ENCODE measurements at places on chromosomes 11 and 22.

GRCh38 chr11:80144897-80145594 lies 704.2 kb upstream of the TENM4 start:
- no peak for DNase-seq

DNA sequence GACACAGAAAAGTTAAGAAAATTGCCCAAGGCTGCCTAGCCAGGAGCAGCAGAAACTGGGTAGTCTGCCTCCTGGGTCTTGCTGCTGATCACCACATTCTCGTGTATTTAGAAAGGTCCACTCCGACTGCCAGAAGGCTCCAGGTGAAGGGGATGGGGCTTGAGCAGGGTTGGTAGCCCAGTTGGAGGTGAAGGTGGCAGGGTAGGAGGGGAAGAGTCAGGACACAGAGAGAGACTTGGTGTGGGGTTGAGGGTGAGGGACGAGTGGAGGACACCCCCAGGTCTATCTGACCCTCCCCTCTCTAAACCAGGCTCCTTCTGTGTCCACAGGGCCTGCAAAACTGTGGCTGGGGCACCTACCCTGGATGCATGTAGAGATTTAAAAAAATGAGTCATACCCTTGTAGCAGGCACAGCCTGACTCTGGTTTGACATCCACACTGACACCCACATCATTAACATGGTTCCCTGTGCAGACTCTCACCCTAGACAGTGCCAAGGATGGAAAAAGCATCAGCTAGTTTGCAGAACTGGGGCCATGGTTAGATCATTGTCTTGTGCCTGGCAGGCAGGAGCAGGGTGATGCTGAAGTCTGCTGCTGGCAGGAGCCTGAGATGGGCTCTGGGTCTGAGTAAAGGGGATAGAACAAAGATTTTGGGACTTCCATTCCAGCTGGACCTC lies 273.2 kb downstream of the TENM4 start:
- peak; percentile 6 for DNase-seq

DNA sequence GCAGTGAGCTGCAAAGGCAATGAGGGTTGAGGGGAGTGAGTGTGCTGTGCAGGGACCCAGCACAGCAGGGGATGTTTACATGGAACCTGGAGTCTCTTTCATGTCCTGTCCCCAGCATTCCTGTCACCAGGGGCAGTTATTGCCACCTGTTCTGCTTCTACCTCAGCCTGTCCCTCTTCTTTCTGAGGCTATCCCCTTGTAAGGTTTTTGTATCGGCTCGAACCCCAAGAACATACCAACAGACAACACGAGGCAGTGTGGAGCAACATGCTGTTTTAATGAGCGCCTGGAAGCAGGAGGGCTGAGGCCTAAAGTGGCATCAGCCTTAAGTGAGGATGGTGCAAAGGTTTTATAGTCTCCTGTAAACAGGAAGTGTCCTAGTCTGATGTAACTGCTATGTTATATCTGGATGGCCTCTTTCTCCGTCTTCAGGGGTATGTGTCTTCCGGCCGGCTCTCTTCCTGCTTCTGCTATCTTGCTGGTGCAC lies 3.9 kb downstream of the SCGB2A2 start:
- DNase-seq, result no peak

DNA sequence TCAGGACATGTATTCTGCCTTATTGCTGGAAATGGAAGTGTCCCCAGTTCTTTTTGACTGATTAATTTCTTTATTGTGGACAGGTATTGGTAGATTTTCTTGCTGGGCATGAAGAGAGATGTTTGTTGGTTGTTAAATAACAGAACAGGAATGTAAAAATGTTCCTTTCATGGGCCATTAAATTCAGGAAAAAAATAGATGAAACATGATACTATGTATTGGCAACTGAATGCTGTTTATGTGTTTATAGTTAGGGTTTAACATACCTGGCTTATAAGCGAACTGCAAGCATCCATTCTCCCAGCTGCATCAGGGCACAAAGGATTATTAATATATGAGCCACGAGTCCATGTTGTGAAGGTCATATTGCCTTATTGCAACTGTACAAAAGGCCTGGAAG lies 368.5 kb downstream of the NELL1 start:
- DNase-seq, result no peak

DNA sequence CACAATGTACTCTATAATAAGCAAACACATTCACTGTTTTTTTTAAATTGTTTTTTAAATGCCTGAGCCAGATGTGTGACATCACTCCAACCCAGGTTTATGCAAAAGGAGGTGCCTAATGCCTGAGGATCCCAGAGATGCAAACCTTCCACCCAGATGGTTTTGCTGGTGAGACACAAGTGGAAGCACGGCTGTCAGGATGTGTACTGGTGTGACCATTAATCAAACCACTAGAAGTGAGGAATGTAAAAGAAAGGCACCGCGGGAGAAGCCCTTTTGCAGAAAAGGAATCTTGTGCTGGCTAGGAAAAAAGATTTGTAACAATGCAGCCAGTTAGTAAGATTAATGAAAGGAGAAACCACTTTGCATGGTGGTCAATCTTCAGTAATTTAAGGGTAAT lies 407.4 kb downstream of the LARGE1 start:
- DNase-seq, result peak; percentile 29

GRCh38 chr22:17257121-17258001 lies 38.1 kb upstream of the ADA2 start:
- no peak for DNase-seq

GRCh38 chr11:65183201-65183891 lies 1.6 kb downstream of the CAPN1 start:
- no peak for DNase-seq

- DNase-seq, result no peak
These were observed 72.3 kb upstream of the PAX6 start for GRCh38 chr11:31883435-31883834.

DNA sequence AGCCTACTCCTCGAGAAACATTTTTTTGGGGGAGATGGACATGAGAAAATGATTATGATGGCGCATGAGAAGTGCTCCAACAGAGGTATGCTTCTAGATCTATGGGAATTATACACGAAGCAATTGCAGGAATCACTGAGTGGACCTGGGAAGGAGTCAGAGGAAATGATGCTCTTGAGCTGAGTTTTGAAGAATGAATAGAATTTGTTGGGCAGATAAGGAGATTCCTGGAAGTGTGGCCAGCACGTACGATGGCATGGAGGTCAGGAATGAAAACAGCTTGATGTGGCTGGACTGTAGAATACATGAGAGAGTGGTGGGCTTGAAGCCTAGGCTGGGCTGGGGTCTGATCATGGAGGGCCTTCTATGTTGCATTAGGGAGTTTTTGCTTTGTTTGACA lies 31.7 kb downstream of the ADAMTS15 start:
- peak; percentile 95 for DNase-seq

DNA sequence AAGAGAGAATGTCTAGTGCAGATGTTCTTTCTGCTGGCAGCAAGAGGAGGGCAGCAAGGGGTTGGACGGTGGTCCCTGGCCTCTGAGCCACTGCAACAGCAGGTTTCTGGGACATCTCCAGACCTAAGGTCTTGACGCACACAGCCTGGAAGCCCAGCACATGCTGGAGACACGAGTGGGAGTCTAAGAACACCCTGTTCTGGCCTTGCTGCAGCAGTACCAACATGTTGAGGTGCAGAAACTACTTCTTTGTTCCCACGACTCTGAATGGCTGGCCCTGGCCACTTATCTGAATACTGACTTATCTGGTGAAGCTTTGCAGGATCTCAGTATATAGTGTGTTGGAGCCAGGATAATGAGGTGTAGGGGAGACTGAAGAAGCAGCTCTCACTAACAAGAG lies 6.8 kb downstream of the MICAL2 start:
- no peak for DNase-seq

DNA sequence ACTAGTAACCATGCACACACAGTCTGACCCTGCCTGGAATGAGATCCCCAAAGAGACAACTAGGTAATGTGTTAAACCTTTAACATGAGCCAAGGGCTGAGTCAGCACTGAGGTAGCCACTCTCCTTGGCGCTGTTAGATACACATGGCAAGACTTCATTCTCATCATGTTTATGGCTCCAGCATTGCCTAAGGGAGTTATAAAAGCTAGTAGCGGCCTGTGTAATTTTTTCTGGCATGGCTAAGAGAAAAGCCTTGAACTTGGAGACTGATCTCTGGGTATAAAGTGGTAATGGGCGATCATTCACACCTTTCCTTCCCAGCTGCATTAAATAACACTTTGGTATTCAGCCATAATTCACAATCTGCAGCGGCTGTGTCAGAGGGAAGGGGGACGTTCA lies 779.7 kb upstream of the LRRC4C start:
- peak; percentile 67 for DNase-seq

GRCh38 chr11:26677566-26677965 lies 44.3 kb downstream of the SLC5A12 start:
- DNase-seq, result peak; percentile 16

DNA sequence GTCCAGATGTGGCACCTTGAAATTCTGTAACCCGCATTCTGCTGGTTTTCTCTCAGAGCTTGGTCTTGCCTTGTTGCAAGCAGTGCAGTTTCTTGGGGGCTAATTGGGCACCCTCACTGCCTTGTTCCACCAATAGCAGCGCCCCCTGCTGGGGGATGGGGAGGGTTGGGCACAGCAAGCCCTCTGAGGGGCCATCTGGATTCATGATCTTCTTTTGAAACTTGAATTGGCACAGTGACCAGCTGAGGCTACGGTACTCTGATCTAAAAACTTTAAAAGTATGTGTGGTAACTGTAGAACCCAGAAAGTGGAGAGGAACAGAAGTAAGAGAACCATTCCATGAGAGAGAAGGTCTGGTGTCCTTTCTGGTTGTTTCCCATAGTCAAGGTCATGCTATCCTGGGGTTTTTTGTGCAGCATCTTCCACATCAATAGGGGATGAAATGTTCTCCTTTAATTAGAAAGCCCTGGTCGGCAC lies 64.2 kb downstream of the MED15 start:
- DNase-seq, result peak; percentile 34

- no peak for DNase-seq
These were observed 24.3 kb upstream of the OR8D2 start for GRCh38 chr11:124344346-124344745.

- no peak for DNase-seq
These were observed 115.0 kb upstream of the CD82 start for GRCh38 chr11:44450295-44450932.

GRCh38 chr11:72744474-72744873 lies 7.7 kb downstream of the ARAP1 start:
- no peak for DNase-seq

GRCh38 chr11:24679821-24680351 lies 183.0 kb downstream of the LUZP2 start:
- no peak for DNase-seq

GRCh38 chr11:13119361-13119760 lies 110.2 kb downstream of the RASSF10 start:
- DNase-seq, result no peak

GRCh38 chr11:22634897-22635629 lies 9.4 kb upstream of the FANCF start:
- DNase-seq, result peak; percentile 4

- no peak for DNase-seq
These were observed 10.5 kb downstream of the ELFN2 start for GRCh38 chr22:37416827-37417226.

All from fibroblast of the aortic adventitia (primary cell).